ENCODE measurements at places on chromosomes 3 and 15. TPM values are rescaled to one million over a fixed set of nuclear protein-coding genes. Genes with fewer than 3 reads are reported as not detected.

Gene WWTR1
- 63.4 TPM for total RNA-seq

Gene XCR1
- not detected for total RNA-seq

Gene SPSB4
- total RNA-seq = 4.8 TPM

Gene FBN1
- 31.4 TPM for total RNA-seq

Gene RLBP1
- not detected for total RNA-seq

Gene ITGA11
- total RNA-seq = 35.5 TPM

Gene CFAP44
- 1.4 TPM for total RNA-seq

Gene NME9
- not detected for total RNA-seq

- H3K4me1 ChIP-seq = peaks cover 39% of the 10 kb centered on the region
- no peaks in the 10 kb centered on the region for H3K27me3 ChIP-seq
- H3K36me3 ChIP-seq = peaks cover 2% of the 10 kb centered on the region
- H3K4me3 ChIP-seq = no peak within 1 kb of the TSS
- H3K27ac ChIP-seq = no peak within 1 kb of the TSS
- DNase-seq = no peak
Measured at GRCh38 chr15:40769274-40770146, at the start of gene C15orf62. Gene C15orf62 (plus strand): TSS chr15:40769980. CDS start chr15:40770496, 516 bp downstream.

- no peaks in the 10 kb centered on the region for H3K36me3 ChIP-seq
- H3K27ac ChIP-seq = peak overlapping the region; percentile 1
- no peak overlapping the region for H3K4me3 ChIP-seq
- peaks cover 12% of the 10 kb centered on the region for H3K4me1 ChIP-seq
- H3K27me3 ChIP-seq = no peaks in the 10 kb centered on the region
- peak; percentile 42 for DNase-seq
Measured at GRCh38 chr15:62569460-62570404, 404.6 kb upstream of the C2CD4B start.

GRCh38 chr3:179606534-179607085 lies 2.0 kb downstream of the NDUFB5 start:
- no peaks in the 10 kb centered on the region for H3K27me3 ChIP-seq
- H3K4me1 ChIP-seq = peaks cover 4% of the 10 kb centered on the region
- DNase-seq = no peak
- no peak overlapping the region for H3K27ac ChIP-seq
- H3K4me3 ChIP-seq = no peak overlapping the region
- H3K36me3 ChIP-seq = peaks cover 45% of the 10 kb centered on the region

- no peak for DNase-seq
- no peaks in the 10 kb centered on the region for H3K27me3 ChIP-seq
- peaks cover 31% of the 10 kb centered on the region for H3K4me1 ChIP-seq
- H3K4me3 ChIP-seq = no peak overlapping the region
Measured at GRCh38 chr3:172225215-172225707, 185.9 kb downstream of the FNDC3B start.

DNA sequence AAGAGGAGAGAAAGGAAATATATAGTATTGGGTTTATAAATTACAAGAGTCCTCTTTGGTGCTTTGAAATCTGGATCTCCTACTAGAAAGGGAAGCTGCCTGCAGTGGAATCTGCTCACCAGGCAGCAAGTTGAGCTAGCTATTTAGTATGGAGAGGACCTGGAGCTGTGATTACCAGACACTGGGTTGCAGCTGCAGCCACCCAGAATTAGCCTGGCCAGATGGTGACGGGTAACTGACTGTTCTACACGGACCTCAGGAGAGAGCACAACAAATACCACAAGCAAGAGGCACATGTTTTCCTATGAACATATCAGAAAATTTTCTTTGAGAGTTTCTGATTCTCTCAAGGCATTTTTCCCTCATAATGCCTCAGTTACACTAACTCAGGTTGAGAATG lies 46.5 kb downstream of the SYNPR start:
- no peaks in the 10 kb centered on the region for H3K4me1 ChIP-seq
- H3K27ac ChIP-seq = no peak overlapping the region
- H3K27me3 ChIP-seq = no peaks in the 10 kb centered on the region
- DNase-seq = no peak

DNA sequence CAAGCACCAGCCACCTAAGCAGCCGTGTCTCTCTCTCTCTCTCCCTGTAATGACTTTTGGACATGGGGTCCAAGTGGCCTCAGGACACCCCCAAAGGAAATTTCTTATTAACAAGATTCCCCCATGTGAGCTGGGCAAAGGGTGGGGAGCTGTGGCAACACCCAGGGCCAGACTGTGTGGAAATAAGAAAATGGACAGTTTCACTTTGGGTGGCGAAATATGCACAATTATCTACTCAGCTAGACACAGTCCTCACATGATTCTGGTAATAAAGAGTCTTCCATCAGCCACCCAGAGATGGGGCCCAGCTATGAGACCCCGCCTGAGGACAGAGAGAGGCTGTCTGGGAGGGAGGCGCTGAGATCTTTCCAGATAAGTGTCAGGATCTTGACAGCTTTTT lies 96.8 kb upstream of the TPM1 start:
- no peak overlapping the region for H3K4me3 ChIP-seq
- no peak overlapping the region for H3K27ac ChIP-seq
- H3K36me3 ChIP-seq = no peaks in the 10 kb centered on the region
- H3K27me3 ChIP-seq = no peaks in the 10 kb centered on the region

- no peaks in the 10 kb centered on the region for H3K4me1 ChIP-seq
- no peak for DNase-seq
- no peak overlapping the region for H3K27ac ChIP-seq
- no peaks in the 10 kb centered on the region for H3K36me3 ChIP-seq
- H3K27me3 ChIP-seq = no peaks in the 10 kb centered on the region
- no peak overlapping the region for H3K4me3 ChIP-seq
Measured at GRCh38 chr3:128415200-128415772, 51.4 kb downstream of the DNAJB8 start.

DNA sequence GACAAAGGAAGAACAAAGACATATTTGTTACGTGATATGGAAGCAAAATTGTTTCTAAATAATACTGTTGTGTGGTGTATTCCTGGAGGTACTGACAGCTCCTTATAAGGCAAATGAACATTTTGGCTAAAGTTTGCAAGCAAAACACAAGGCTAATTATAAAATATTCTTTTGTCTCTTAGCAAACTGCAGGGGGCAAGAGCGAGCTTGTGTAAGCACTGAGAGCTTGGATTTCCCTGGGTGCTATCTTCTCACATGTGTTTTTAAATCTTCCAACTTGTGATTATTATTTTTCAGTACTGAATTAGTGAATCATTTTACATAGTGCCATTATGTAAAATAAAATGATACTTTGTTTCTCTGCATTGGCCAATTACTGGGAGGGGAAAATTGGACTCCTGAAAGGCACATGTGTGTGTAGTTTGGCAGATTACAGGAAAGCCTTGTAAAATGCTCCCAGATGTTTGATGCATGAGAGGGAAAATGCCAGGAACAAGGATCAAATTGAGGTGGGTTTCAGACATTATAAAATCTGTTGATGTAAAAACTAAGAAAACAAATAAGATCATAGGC lies 611.5 kb downstream of the AGBL1 start:
- no peak overlapping the region for H3K4me3 ChIP-seq
- DNase-seq = no peak
- no peaks in the 10 kb centered on the region for H3K4me1 ChIP-seq
- no peak overlapping the region for H3K27ac ChIP-seq

- no peak overlapping the region for H3K4me3 ChIP-seq
- no peak overlapping the region for H3K27ac ChIP-seq
- no peaks in the 10 kb centered on the region for H3K27me3 ChIP-seq
Measured at GRCh38 chr15:71055461-71055860, 59.8 kb upstream of the THSD4 start.

DNA sequence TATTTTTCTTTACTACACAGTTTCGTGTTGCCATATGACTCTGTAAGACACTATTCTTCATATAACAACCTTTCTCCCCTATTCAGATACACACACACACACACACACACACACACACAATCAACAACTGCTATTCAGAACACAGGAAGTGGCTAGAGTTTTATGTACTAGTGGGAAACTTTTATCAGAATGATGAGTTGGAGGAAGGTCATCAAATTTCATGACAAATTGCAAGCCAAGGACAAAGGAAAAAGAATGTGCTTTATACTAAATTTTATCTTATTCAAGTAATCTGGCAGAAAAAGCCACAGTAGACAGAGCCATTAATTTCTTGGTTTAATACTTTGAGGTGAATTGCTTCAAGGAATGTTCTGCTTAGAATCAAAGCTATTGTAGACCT lies 899.8 kb downstream of the ROBO2 start:
- no peaks in the 10 kb centered on the region for H3K36me3 ChIP-seq
- no peak overlapping the region for H3K27ac ChIP-seq

DNA sequence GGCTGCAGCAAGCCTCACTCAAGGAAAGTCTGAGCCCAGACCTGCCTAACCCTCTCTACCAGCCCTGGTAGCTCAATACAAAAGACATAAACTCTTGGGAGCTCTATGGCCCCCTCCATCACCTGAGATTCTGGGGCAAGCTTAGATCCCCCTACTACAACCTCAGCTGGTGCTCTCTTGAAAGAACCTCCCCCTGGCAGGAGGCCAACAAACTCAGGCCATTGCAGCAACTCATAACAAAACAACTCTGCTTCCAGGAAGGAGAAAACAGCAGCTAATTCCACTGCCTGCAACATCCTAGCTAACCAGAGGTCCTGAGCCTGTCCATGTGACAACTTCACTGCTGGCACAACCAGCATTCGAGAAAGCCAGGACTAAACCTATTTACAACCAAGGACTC lies 169.2 kb downstream of the ROBO1 start:
- H3K4me1 ChIP-seq = no peaks in the 10 kb centered on the region
- no peaks in the 10 kb centered on the region for H3K36me3 ChIP-seq
- H3K4me3 ChIP-seq = no peak overlapping the region
- no peaks in the 10 kb centered on the region for H3K27me3 ChIP-seq
- no peak overlapping the region for H3K27ac ChIP-seq

DNA sequence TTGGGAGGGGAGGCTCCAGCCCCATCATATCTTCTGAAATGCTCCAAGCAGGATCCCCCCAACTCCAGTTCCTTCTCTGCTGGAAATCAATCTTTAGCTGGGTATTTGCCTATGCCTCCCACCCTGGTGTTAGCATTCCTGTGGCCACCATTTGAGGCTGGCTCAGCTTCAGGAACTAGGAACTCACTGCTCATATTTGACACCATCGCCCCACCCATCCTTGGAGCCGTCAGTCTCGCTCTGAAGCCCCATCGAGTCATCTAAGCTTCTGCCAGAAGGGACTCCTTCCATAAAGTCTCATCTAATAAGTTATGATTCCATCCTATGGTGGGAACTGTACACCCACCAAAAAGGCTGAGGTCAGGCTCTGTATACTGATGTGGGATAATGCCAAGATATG lies 26.4 kb downstream of the PRKCD start:
- DNase-seq = no peak
- no peak overlapping the region for H3K4me3 ChIP-seq
- H3K36me3 ChIP-seq = peaks cover 98% of the 10 kb centered on the region
- H3K4me1 ChIP-seq = no peaks in the 10 kb centered on the region

DNA sequence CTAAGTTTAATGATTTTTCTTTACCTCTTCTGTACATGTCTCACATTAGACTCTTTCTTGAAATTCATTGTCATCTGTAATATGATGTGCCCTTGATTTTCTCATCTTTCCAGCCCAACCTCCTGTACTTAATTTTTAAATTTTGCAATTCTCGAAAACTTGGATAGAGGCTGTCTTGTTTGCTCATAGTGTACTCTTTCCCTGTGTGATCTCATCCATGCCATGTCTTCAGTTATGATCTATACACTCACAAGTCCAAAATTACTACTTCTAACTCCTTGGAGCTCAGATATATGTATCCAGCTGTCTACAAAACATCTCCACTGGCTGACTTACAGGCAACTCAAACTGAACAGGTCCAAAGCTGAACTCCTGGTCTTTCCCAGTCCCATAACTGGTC lies 42.2 kb downstream of the CD200 start:
- H3K36me3 ChIP-seq = no peaks in the 10 kb centered on the region
- DNase-seq = no peak
- H3K27me3 ChIP-seq = no peaks in the 10 kb centered on the region
- H3K4me3 ChIP-seq = no peak overlapping the region
- H3K4me1 ChIP-seq = peaks cover 19% of the 10 kb centered on the region

GRCh38 chr3:177257625-177258024 lies 60.3 kb upstream of the TBL1XR1 start:
- H3K27me3 ChIP-seq = no peaks in the 10 kb centered on the region
- no peaks in the 10 kb centered on the region for H3K4me1 ChIP-seq
- H3K27ac ChIP-seq = no peak overlapping the region
- H3K4me3 ChIP-seq = no peak overlapping the region
- no peaks in the 10 kb centered on the region for H3K36me3 ChIP-seq
- DNase-seq = no peak

DNA sequence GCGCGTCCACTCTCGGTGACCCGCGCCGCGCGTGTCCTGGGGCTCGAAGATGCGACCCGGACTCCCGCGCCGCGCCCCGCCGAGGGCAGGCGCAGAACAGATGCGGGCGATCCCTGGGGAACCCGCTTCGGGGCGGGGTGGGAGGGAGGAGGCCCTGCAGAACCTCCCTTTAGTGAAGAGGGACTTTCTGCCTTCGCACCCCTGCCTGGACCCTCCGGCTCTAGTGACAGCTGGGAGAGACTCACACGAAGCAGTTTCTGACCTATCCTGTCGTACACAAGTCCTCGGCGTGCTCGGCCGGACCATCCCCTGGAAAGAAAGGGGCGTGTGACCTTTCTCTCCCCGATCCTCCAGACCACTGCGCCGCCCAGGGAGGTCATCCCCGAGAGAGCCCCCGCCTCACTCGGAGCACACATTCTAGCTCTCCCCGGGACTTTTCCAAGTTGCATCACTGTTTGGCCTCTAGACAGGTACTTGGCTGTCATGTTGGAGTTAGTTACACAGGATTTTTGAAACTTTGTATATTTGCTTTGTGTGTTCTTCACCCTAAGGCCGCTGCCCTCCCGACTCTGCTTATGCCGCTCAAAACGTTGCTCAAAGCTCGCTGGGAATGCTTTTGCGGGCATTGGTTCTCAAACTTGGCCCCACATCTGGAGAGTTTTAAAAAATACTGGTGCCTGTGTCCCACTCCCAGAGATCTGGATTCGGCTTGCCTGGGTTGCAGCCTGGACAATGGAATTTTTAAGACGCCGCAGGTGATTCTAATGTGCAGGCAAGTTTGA lies 582 bp downstream of the CGNL1 start:
- H3K4me1 ChIP-seq = peaks cover 12% of the 10 kb centered on the region
- H3K27me3 ChIP-seq = no peaks in the 10 kb centered on the region
- peak; percentile 29 for DNase-seq
- H3K4me3 ChIP-seq = peak overlapping the region; percentile 62

GRCh38 chr15:66210684-66211083 lies 42.9 kb downstream of the MEGF11 start:
- H3K27ac ChIP-seq = no peak overlapping the region
- DNase-seq = no peak
- H3K4me3 ChIP-seq = no peak overlapping the region
- no peaks in the 10 kb centered on the region for H3K36me3 ChIP-seq
- no peaks in the 10 kb centered on the region for H3K27me3 ChIP-seq

DNA sequence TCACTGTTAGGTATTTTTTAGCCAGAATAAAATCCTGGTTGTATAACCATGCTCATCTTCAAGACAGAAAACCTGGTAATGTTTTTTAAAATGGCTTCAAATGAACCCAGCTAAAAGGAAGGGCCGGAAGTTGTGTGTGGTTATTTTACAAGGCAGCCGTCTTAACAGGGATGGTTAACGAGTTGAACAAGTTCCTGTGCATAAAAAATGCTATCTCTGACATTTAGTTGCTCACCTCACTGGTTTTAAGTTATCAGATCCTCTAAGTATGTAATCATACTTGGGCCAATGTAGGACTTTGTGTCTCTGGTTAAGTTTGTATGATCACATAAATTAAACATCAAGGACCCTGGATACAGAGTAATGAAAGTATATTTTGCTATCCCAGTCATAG lies 2.1 kb downstream of the ATP11B start:
- no peak overlapping the region for H3K27ac ChIP-seq
- no peak for DNase-seq
- H3K4me1 ChIP-seq = peaks cover 14% of the 10 kb centered on the region

GRCh38 chr3:174287705-174288104 lies 571.4 kb upstream of the NAALADL2 start:
- no peaks in the 10 kb centered on the region for H3K4me1 ChIP-seq
- H3K36me3 ChIP-seq = no peaks in the 10 kb centered on the region
- H3K4me3 ChIP-seq = no peak overlapping the region
- H3K27ac ChIP-seq = no peak overlapping the region
- no peak for DNase-seq
